ENCODE measurements at places on chromosomes 16 and 17.

DNA sequence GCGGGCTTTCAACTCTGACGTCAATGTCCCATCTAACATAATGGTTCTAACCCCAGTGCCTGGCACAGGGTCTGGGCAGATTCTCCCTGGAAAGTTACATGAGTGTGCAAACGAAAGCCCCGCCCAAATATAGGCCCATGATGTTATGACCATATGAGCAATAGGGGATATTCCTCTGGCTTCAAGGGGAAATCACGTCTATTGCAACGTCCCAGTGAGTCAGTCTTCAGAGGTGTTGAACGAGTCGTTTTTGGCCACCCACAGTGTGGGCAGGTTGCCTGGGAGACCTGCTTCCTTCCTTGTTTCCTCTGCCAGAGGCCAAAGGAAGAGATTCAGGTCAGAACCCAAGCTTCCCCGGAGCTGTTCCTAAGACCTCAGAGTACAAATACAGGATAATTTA lies 30.3 kb downstream of the PIK3R5 start:
- no peak for DNase-seq

GRCh38 chr17:59435238-59435637 lies 103.8 kb downstream of the YPEL2 start:
- DNase-seq, result no peak

- DNase-seq, result no peak
Observed at GRCh38 chr17:82487910-82488309, 29.4 kb downstream of the NARF start.

- no peak for DNase-seq
Observed at GRCh38 chr17:4696437-4696805, 7.5 kb downstream of the PELP1 start.

DNA sequence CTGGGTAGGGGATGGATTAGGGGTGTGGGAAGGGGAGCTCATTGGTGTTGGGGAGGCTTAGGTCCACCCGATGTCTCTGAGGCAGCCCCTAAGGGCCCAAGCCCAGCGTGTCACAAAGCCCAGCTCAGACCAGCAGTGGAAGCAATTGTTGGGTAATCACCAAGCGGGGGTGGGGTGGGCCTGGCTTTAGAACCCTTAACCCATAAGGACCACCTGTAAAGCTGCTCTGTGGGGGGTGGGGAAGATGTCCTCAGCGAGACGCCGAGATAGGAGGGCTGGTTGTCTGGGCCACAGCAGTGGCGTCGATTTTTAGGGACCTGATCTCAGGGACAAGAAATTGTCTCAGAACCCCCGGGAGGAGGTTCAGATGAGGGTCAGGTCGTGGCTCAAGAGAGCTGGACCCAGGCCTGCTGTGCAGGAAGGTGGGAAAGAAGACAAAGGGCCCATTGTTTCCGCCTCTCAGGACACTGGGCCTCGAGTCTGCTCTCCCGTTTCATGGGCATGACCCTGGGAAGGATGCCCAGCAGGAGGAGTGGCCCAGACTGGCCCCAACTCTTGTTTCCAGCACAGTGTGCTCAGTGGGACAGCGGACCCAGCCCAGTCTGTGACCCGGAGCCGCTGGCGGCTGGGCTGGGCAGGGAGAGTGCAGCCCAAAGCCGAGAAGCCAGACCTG lies 15.9 kb downstream of the ST6GALNAC2 start:
- DNase-seq, result no peak

DNA sequence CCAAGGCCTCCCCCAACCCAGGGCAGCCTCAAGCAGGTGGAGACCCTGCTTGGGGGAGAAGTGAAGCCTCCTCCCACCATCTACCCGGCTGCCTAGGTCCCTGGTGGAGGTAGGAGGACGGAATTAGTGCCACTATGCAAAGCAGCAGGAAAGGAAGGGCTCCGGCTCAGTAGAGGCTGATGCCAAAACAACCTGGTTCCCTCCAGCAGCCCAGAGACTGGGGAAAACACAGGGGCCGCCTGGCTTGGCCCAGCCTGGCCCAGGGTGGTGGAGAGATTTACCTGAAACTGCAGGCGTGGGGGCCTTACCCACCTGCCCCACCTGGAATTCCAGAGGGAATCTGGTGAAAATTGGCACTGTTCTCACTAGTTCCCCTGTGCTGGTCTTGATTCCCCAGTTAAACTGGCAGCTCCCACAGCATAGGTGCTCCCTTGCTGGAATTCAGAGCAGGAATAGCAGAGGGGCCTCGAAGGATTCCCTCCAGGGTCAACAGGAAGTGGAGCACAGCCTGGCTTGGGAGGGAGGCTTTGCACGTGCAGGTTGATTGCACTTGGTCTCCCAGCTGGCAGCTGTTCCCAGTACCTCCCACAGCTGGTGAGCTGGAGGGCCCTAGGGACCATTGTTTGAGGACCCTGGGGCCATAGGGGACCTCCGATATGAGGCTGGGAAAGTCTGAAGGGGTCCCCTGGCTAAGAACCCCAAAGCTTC lies 4.5 kb downstream of the CD79B start:
- no peak for DNase-seq

DNA sequence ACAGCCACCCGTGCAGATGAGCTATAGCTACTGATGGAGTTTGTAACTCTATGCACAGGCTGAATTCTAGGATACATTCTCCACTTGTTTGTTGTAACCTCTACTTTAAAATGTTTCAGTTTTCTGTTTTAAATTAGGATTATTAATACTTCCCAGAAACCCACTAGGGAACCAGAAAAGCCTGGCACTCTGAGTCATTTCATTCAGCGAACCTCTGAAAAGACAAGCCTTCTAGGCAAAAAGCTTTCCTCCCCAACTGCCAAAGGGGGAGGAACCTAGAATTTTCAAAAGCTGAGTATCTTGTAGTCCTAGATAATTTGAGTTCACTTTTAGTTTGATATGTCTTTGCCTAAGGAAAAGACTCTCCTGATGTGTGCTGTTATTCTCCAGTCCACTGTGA lies 43.2 kb downstream of the GOSR1 start:
- DNase-seq, result peak; percentile 33

DNA sequence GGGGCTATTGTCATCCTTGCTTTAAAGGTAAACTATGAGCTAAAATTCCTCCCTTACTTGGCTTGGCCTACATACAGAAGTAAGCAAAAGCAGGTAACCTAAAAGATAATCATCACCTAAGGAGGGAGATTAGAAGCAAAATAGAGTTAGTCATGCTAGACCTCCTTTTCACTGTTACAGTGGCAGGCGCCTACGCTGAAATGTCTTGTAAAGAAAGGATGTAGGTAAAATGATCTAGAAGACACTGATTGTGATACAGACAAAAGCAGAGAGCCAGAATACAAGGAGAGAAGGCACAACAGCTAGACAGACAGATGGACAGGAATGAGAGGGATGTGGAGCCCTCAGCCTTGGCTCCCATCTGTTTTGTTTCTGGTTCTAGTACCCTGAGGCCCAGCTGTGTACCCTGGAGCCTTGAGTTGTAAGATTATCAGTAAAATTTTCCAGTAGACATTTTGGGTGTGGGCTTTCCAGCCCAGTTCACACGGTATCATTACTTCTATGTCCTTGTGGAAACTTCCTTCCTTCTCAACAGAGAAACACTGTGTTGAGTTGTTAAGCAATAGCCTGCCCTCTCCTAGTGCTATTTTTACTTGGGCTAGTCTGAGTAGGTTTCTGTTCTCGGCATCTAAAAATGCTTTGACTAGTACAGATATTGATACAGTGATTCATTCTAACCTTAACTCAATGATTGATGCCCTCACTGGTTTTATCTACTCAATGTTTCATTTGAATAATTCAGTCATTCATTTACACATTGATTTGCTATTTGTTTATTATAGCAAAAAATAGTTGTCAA lies 7.7 kb upstream of the C16orf78 start:
- DNase-seq, result no peak

DNA sequence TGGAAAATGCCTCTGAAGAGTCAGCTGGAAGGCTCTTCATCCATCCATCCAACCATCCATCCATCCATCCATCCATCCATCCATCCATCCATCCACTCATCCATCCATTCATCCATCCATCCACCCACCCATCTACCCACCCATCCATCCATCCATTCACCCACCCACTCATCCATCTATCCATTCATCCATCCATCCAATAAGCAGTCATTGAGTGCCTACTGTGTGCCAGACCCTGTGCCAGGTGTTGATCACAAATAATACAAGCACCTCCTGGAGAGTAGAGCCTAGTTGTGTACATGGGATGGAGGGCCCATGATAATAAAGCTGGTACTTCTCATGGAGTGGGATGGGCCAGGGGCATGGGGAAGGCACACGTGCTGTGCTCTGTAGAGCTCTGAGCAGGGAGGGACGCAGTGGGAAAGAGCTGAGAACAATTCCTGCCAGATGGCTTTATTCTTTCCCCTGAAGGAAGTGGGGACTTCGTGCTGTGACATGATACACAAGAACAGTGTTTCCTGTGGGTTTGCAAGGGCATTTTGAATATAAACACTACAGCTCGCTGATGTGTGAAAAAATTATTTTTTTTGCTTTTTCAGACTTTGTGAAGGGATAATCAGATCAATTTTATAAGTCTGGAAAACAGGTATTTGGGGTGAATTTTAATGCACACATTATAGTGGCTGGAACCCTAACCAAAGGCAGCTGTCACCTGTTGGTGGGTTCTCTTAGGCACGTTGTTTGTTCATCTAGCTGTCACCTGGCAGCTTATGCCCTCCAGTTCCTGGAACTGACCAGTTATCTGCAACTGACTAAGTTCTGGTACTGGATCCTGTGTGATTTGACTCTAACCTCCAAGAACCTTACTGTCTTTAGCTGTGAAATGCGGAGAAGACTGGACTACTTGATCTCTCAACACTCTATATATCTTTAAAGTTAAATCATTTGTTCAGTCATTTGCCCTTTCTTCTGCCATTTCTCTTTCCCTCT lies 61.3 kb downstream of the PRKCB start:
- no peak for DNase-seq

DNA sequence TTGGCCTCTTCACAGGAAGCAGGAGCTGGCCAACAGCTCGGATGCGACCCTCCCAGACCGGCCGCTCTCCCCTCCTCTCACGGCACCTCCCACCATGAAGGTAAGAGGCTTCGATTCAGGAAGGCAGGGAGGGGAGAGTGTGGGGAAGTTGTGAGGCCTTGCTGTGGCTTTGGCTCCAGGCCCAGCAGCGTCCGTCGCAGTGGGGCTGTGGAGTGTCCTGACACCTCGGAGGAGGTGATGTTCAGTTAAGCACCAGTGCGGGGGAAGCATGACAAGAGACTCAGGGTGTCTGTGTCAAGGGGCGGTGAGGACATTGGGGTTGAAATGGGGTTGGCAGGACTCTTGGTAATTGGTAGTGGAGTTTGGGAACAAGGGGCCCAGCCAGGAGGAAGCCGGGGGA lies 109.0 kb downstream of the RAP1GAP2 start:
- DNase-seq, result no peak

Measured in HFF-Myc (cell line).